Stimulated activated CD8-positive, alpha-beta memory T cell treated with anti-CD3 and anti-CD28 coated beads, Interleukin-4, amount 100 ng/mL, for 4 hours (primary cell): ENCODE measurements at places on chromosomes 5 and 9.

- DNase-seq, result no peak
Observed at GRCh38 chr9:124808246-124808956, 31.5 kb downstream of the OLFML2A start.

- no peak for DNase-seq
Observed at GRCh38 chr9:114981063-114981462, 50.7 kb upstream of the TNFSF8 start.

GRCh38 chr5:140633501-140633900 lies 526 bp upstream of the CD14 start:
- DNase-seq, result no peak

DNA sequence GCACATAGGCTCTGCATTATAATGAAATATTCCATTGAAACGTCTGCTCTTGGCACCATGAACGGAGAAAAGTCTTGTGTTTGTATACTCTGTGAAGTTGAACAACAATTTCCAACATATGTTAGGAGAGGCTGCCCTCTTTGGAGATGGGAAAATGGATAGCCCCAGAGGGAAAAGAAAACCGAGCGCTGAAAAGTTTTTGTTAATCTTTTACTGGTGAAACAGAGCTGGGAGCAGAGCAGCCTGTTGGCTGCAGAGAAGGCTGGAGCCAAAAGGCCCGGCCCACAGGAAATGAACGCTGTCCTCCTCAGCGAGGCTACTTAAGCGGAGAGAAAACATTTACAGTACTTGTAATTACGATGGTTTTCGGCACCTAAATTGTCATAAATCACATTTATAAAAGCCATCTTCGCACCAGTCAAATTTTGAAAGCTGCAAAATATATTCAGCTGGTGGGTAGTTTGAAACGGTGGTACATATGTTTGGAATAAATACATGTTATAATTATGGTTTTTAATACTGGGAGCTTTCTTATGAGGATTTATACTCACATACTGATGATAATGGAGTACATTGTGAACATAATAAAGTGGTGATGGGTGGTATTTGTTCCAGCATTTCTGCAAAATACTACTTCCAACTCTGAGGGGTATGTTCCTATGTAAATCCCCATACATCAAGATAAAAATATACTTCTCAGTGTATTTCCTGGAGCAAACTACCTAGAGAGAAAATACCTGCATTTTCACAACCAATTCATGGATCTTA lies 129.6 kb upstream of the CNTLN start:
- DNase-seq, result no peak

DNA sequence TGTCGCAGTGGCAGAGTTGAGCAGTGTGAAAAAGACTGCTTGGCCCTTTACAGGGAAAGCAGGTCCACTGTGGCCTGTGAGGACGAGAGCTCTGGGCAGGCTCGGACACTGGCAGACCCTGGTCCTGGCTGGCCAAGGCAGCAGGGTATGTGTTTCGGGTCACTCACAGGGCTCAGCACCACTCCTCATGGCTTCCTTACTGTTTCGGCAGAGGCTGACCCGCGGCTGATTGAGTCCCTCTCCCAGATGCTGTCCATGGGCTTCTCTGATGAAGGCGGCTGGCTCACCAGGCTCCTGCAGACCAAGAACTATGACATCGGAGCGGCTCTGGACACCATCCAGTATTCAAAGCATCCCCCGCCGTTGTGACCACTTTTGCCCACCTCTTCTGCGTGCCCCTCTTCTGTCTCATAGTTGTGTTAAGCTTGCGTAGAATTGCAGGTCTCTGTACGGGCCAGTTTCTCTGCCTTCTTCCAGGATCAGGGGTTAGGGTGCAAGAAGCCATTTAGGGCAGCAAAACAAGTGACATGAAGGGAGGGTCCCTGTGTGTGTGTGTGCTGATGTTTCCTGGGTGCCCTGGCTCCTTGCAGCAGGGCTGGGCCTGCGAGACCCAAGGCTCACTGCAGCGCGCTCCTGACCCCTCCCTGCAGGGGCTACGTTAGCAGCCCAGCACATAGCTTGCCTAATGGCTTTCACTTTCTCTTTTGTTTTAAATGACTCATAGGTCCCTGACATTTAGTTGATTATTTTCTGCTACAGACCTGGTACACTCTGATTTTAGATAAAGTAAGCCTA lies 15.7 kb downstream of the SQSTM1 start:
- DNase-seq, result no peak

DNA sequence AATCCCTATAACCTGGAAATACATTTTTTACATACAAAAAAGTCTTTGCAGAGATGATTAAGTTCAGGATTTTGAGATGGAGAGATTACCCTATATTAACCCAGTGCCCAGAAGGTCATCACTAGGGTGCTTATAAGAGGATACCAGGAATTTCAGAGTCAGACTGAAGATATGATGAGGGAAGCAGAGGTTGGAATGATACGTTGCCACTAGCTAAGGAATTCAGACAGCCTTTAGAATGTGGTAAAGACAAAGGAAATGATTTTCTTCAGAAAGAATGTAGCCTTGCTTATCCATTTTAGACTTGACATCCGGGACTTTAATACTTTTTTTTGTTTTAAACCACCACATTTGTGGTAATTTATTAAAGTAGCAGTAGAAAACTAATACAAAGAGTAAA lies 2176.8 kb upstream of the C9orf72 start:
- no peak for DNase-seq
